ENCODE measurements at places on chromosomes 3 and 15. TPM values are rescaled to one million over a fixed set of nuclear protein-coding genes. Genes with fewer than 3 reads are reported as not detected.

DNA sequence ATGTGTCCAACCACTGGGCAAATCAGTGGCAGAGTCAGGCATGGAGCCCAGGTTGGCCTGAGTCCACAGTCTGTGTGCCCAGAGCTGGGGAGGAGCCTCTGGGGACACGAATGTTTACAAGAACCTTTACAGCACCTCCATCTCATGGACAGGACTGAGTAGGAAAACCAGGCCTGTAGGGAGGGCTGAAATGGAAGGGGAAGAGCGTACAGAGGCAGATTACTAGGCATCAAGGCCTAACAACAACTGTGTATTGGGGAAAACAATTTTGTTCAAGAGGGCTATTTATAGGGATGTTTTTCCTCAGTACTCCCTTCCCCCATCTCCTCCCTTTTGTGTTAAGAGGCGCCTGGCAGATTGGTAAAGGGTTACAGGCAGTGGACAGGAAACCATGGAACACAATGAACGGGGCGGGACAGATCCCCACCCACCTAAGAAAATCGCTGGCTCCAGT lies 15.1 kb upstream of the ARHGAP31 start:
- peak; percentile 78 for DNase-seq

DNA sequence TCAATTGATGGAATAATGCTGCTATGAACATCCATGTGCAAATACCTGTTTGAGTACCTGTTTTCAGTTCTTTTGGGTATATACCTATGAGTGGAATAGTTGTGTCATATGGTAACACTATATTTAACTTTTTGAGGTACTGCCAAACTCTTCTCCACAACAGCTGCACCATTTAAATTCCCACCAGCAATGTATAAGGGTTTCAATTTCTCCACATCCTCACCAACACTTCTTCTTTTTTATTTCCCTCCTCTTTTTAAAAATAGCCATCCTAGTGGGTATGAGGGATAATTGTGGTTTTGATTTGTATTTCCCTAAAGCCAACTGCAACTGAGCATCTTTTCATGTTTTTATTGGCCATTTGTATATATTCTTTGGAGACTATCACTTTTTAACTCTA lies 31.3 kb upstream of the ARHGEF3 start:
- DNase-seq: no peak

GRCh38 chr3:179868715-179869114 lies 168.0 kb downstream of the PEX5L start:
- DNase-seq: no peak

Gene RNF123
- 41.5 TPM for total RNA-seq
